Cardiac fibroblast (primary cell): ENCODE measurements at places on chromosomes 11 and 22.

DNA sequence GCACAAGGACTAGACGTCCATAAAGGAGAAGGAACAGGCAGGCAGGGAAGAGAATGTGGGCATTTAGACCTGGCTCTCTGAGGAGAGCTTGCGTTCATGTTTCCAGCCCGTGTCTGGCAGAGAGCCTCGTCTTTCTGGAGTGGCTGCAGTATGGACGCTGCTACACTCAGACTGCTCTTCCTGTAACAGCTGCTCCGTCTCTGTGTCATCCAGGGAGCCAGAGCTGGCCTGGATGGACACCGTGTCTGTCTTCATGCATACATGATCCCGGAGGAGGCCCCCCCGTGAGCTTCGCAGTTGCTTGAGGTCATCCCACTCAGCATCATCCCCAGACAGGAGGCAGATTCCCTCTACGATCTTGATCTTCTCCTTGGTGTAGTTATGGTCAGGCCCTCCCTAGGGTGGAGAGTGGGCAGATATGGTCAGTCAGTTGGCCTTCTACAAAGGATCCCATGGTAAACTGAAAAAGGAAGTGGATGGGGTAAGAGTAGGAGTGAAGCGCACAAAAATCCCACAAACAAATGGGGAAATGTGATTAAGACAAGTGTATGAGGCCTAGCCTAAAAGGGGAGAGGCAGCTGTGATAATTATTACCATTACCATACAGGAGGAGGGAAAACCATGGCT is 13.0 kb upstream of the CKAP5 start:
- no peak for DNase-seq

- no peak for DNase-seq
Observed at GRCh38 chr11:121443688-121444275, 8.3 kb upstream of the SORL1 start.

GRCh38 chr11:65386307-65387140 is at the start of gene FRMD8:
Gene FRMD8, plus strand, starts transcription at chr11:65386637. Its CDS starts 400 bp downstream, at chr11:65387037.
- DNase-seq = peak; percentile 84

DNA sequence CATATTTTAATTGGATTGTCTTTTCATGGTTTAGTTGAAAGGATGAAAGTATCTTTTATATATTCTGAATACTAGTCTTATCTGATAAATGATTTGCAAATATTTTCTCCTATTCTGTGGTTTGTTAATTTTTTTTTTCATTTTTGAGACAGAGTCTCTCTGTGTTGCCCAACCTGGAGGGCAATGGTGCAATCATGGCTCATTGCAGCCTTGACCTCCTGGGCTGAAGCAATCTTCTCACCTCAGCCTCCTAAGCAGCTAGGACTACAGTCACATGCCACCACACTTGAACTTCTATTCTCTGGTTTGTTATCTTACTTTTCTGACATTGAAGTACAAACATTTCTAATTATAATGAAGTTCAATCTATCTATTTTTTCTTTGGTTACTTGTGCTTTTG is 30.0 kb upstream of the FAR1 start:
- DNase-seq = no peak

- peak; percentile 41 for DNase-seq
Observed at GRCh38 chr11:64747961-64748665, 4.2 kb upstream of the RASGRP2 start.

GRCh38 chr22:45833613-45834012 is 143.3 kb downstream of the WNT7B start:
- DNase-seq = no peak

DNA sequence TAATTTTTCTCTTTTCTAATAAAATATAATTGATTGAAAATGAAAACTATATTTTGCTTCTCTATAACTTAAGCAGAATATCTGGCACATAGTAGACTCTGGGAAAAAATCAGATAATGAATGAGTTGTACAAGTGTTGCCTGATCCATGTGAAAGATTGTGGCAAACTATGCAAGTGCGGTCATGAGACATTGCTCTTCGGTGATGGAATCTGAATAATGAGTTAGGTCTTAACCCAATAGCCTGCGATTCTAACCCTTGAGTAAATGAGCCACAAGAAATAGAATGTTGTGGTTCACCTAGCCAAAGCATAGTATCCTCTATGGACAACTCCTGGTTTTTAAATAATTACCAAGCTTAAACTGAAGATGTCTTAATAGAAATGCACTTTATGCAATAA is 333.7 kb upstream of the LUZP2 start:
- DNase-seq = no peak

- DNase-seq = no peak
Observed at GRCh38 chr11:2847561-2847960, 38.0 kb downstream of the CDKN1C start.

- DNase-seq = no peak
Observed at GRCh38 chr22:28783786-28784671, 11.5 kb downstream of the CCDC117 start.

DNA sequence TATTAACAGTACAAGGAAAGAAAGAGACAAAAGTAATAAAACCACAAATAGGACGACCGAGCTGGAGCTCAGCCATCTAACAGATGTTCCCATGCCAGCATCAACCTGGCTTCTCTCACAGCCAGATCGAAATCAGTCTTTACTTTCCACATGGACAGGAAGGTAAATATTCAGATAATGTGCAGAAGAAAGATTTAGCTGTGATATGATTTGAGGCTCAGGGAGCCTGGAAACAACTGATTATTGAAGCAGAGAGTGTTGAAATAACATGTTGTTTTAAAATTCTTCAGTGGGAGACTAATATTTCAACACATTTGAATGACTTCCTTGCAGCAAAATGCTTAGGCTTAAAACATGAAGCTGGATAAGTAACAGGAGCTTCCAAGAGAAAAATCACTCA is 546.8 kb downstream of the ETS1 start:
- peak; percentile 50 for DNase-seq
